ENCODE measurements at places on chromosomes 2 and 18.

DNA sequence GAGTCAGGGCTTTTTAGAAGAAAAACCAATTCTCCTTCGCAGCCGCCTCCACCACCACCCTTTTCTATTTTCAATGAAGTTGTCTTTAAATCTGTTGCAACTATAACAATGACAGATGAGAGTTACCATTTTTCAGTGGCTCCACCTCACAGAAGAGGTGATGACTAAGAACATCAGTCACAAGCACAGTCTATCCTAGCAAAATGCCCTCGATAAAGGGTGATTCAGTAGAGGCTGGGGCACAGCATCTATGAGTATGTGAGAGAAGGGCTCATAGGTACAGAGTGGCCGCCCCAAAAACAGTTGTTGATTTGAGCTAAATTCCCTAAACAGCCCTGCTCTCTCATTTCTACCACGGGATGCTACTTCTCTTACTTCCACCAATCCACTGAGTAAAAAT lies 310.8 kb upstream of the MGAT5 start:
- no peak for DNase-seq

- DNase-seq, result no peak
Observed at GRCh38 chr18:35716169-35716831, 134.8 kb downstream of the GALNT1 start.

DNA sequence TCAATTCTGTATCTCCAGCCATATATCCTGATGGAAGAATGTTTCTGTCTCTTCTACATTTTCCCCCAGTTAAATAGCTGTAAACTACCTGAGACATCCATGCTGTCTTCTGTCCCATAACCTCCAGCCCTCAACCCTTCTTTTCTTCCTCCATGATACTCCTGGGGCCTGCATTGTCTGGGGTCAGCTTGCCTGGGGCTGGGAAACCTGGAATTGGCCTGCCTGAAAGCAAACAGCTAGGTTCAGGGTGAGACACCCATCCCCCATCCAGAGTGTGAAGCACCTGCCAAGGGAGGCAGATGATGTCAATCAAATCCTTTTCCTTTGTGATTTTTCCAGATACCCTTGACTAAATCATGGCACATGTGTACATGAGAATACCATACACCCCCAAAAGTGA lies 313.7 kb upstream of the MGAT5 start:
- no peak for DNase-seq

DNA sequence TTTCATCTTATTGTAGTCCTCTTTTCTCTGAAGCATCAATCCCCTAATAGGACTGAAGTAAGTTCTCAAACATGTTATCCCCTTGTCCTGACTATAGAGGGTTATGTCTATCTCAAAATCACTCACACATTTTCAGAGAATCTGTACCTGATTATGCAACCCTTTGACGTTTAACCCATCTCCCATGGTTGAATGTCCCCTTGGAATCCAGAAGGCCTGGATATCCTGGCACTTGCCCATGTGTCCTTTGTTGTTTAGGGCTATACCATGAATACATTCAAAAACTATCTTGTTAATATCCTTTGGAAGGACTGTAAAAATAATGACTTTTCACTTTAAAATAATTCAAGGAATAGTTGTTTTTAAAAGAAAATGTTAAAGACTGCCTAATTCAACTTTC lies 66.3 kb upstream of the PSMD14 start:
- no peak for DNase-seq

- DNase-seq, result no peak
Observed at GRCh38 chr18:23350188-23350587, 102.9 kb upstream of the RIOK3 start.
